ENCODE measurements at places on chromosomes 11 and 22.
A peak's percentile ranks its signal among the peaks of the same experiment; 100 is the strongest.

- DNase-seq = no peak
These were observed 26.8 kb downstream of the TRIM44 start for GRCh38 chr11:35689081-35689996.

GRCh38 chr11:120344302-120345004 lies 8.2 kb downstream of the ARHGEF12 start:
- DNase-seq = no peak

- no peak for DNase-seq
These were observed 14.9 kb downstream of the RTN4RL2 start for GRCh38 chr11:57475191-57475590.

DNA sequence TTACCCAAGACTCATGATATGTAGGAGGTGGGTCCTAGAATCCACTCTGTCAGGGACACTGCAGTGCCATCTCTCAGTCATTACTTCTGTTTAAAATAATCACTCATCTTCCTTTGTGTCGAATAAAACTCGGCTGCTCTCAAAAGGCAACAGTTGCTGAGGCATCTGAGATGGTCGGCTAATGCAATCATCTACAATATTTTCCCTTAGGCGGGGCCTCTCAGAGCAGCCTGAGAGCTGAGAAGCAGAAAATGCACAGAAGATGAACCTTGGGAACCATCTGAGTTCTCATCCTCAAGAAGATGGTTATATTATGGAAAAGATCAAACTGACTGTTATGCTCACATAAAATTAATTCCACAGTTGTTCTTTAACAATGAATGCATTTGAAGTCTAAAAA lies 1518.2 kb upstream of the TENM4 start:
- DNase-seq = no peak

- DNase-seq = no peak
These were observed 45.6 kb upstream of the EHF start for GRCh38 chr11:34575261-34575660.

GRCh38 chr11:99670067-99670676 lies 649.4 kb downstream of the CNTN5 start:
- no peak for DNase-seq

DNA sequence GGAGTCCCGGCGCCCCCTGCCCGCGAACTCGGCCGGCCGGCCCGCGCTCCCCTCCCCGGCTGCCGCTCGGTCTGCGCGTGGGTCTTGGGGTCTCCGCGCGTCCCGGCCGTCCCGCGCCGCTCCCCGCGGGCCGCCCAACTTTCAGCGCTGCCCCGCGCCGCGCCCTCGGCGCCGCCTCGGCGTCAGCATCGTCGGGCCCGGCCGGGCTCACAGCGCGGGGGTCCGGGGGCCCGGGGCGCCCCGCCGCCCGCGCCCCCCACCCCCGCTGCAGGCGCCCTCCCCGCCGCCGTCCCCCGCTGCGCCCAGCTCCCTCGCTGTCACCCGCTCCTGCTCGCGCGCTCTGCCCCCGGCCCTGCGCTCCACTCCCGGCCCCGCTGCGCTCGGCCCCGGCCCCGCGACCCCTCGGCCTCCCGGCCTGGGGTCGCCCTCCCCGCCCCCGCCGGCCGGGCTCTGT lies at the start of gene KCNJ4:
Gene KCNJ4, minus strand, starts transcription at position 124 of the 454 bp plus-strand sequence. CDS start 27,067 bp downstream, outside the sequence.
- DNase-seq = no peak

- no peak for DNase-seq
These were observed 41.3 kb upstream of the CXCR5 start for GRCh38 chr11:118842369-118842768.

- DNase-seq = no peak
These were observed 85.1 kb upstream of the CARD18 start for GRCh38 chr11:105224482-105225253.

DNA sequence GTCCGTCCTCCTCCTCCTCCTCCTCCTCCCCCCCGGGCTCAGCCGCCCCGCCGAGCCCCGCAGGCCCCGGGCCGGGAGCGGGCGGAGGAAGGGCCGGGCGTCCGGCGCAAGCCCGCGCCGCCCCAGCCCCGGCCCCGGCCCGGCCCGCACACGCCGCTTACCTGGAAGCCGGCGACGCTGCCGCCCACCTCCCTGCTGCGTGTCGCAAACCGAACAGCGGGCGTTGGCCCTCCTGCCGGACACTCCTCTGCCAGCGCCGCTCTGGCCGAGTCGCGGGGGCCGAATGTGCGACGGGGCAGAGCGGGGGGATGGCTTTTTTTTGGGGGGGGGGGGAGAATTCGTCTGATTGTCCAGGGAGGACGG lies 1.1 kb downstream of the IGF2 start:
- DNase-seq = peak; percentile 5

GRCh38 chr22:49512487-49513165 lies 315.0 kb downstream of the BRD1 start:
- peak; percentile 69 for DNase-seq

DNA sequence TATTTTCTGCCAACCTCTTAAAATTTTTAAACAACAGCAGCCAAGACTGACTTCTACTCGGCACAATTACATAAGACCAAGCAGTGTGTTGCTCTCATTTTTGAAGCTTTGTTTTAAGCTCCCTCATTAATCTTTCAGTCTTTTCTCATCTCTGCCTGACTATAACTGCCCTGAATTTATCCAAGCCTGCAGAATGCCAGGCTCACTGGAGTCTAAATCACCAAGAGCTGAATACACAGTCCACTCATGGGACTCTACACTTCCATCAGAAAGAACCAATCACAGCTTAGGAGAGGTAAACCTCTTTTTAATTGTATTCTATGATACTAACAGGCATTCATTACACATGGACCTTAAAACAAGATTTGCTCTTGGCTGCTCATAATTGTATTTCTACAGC lies 178.7 kb downstream of the CADM1 start:
- peak; percentile 72 for DNase-seq

GRCh38 chr11:117020287-117020686 lies 77.9 kb downstream of the SIK3 start:
- no peak for DNase-seq

GRCh38 chr11:117681438-117681837 lies 115.6 kb downstream of the DSCAML1 start:
- no peak for DNase-seq

GRCh38 chr11:16356761-16357393 lies 531 bp upstream of the SOX6 start:
- DNase-seq = no peak

- DNase-seq = no peak
These were observed 28.5 kb upstream of the PAK1 start for GRCh38 chr11:77502346-77502905.

- DNase-seq = no peak
These were observed 53.1 kb downstream of the GGTLC2 start for GRCh38 chr22:22697377-22698117.

DNA sequence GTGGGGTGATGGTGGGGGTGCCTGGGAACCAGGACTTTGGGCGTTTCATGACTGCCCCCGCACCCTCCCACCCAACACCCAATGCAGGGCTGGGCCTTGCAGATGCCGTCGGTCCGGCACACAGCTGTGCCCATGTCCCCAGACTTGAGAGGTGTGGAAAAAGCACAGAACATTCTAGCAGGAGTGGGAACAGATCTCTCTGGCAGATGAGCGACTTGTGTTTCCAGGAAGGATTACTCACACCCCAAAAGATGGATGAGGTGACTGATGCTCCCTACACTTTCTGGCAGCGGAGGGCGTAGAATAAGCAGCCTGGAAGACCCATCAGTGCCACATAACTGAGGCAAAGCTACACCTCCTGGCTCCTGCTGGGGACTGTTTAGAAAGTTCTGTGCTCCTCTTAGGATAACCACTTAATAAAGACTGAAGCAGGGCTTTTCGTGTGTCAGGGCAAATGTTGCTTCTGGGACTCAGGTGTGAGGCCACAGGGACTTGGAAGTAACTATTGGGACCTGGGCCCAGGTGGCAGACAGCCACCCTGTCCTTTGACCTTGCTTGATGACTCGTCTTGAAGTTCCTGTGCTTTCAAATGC lies 24.2 kb downstream of the FBLN1 start:
- no peak for DNase-seq

DNA sequence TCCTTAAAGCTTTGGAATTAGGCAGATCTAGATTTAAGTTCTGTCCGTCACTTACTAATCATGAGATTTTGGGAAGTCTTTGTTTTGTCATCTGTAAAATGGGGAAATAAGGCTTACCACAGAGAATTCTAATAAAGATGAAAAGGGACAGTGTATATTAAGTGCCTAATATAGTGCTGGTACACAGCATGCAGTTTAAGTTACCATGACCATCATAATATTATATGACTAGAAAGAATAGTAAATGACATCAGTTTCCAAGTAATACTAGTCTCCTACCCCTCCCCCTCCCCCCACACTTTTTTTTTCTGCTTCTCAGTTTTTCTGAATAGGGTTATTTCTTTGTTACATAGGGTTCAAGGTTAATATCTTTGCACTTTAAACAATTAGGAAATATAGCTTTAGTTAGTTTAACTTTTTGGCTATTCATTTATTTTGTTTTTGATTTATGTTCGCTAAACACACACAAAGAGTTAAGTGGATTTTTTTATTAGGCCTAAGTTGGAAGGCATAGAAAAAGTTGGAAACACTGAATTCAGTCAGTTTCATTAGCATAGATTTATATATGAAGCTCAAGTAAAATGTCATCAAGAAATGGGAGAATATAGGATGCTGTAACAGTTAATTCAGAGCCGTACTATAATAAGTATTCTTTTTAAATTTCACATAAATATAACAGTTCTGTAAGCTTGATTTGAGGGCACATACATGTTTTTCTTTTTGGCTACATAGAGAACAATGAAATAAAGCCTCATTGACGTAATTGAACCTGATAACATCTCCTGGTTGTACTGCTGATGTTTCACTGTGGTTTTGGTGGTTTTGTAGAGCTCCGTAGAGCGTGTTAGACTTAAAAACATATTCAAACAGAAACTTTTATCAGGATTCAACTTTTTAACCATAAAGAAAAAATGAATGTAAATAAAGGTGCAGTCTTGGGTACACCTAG lies 121.2 kb downstream of the PDE3B start:
- no peak for DNase-seq

- DNase-seq = no peak
These were observed 2.4 kb downstream of the MICAL2 start for GRCh38 chr11:12112750-12113149.

DNA sequence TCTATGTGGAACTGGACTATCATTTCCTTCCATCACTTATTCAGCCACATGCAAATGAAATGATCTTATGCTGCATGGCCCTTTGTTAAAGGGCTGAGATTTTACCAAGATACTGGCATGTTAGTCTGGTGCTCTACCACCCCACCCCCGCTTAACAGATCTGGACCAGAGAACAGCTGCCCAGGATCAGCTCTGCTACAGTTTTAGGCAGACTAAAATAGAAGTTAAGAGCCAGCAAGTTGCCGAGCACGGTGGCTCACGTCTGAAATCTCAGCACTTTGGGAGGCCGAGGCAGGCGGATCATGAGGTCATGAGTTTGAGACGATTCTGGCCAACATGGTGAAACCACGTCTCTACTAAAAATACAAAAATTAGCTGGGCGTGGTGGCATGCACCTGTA lies 4.6 kb downstream of the DDB1 start:
- no peak for DNase-seq

DNA sequence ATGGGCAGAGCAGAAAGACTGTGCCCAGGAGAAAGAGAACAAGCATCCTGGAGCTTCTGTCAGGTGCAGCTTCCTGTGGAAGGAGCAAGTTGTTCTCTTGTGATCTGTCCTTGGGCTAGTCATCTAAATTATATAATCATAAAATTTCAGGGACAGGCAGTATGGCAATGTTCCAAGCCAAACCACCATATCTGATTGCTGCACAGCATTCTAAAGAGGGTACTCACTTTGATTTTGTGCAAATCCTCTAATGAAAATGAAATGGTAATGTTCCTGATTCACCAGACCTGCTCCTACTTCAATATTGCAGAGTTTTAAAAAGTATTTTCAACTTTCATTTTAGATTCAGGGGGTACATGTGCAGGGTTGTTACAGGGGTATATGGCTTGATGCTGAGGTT lies at the start of gene PATE2:
Gene PATE2, minus strand, starts transcription at position 101 of the 400 bp plus-strand sequence. Its CDS starts 55 bp downstream, at position 46.
- DNase-seq = no peak

DNA sequence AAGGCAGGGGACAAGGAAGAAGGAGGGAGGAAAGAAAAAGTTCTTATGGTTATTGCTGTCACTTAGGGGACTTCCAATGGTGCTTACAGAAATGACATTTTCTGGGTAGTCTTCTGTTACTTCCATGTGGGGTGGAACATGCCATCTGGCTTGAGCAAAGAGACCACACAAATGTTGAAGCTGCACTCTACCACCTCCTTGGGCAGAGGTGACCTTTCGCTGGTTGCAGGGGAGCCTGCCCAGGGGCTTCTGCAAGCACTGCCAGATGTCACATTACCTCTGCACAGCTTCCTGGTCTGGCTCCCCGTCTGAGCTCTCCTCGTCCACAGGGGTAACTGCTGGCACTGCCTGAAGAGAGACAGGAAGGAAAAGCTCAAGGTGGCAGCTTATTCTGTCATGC lies 32.6 kb upstream of the APOA1 start:
- no peak for DNase-seq

DNA sequence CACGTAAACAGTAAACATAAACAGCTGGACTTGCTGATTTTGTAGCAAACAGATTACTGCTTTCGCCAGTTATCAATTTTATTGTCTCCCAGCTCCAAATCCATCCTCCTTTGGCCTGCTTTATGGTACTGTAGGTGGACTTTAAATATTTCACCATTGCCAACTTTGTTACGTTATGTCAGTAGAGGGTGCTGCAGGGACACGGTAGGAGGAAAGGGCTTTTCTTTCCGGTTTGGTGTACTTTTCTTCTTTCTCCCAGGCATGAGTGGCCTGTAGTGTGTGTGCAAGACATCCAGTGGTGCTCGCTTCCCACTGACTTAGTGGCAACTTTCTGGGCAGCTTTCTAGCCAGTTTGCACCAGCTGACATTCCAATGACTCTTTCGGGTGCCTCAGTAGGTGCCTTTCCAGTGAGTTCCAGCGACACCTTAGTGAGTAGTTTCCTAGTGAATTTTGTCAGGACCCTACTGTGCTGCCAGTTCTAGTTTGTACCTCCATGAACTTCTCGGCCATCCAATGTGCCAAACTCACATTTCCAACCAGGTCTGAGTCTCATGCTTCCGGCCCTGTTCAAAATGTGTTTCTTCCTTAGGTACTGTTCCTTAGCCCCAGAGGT lies 267.6 kb upstream of the TENM4 start:
- peak; percentile 63 for DNase-seq

DNA sequence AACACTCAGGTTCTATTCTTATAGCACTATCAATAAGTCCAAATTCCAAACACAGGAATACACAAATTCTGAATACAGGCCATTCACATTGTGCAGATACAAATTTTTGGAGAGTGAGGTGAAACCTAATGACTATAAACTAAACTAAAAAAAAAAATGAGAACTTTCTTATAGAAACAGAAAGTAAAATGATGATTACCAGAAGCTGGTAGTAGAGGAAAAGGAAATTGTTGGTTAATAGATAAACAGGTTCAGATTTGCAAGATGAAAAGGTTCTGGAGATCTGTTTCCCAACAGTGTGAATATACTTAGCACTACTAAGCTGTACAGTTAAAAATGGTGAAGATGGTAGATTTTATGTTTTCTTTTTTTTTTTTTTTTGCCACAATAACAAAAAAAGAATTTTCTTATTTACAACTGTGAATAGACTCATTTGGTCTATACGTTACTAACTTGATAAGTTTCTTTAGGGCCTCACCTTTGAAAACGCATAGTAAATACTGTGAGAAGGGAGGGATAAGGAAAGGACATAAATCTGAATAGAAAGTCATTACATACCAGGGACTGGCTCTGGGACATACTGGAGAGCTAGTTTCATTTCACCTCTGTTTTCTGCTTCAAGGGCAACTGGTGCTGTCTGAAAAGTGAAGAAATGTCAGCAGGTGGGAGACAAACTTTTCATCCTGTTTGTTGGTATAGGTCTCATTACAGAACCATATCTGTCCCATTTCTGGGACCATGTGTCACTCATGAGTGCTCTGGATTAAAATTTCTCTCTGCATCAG lies 14.2 kb upstream of the CCDC89 start:
- DNase-seq = no peak
